ENCODE measurements at places on chromosomes 6 and 20.

DNA sequence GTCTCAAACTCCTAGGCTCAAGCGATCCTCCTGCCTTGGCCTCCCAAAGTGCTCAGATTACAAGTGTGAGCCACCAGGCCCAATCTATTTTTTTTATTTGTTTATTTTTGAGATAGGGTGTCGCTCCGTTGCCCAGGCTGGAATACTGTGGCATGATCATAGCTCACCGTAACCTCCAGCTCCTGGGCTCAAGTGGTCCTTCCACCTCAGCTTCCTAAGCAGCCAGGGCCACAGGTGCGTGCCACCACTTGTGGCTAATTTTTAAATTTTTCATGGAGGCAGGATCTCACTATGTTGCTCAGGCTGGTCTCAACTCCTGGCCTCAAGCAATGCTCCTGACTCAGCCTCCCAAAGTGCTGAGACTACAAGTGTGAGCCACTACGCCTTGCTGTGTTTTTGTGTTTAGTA, 9.8 kb downstream of the KIF3B start:
- DNase-seq = no peak

DNA sequence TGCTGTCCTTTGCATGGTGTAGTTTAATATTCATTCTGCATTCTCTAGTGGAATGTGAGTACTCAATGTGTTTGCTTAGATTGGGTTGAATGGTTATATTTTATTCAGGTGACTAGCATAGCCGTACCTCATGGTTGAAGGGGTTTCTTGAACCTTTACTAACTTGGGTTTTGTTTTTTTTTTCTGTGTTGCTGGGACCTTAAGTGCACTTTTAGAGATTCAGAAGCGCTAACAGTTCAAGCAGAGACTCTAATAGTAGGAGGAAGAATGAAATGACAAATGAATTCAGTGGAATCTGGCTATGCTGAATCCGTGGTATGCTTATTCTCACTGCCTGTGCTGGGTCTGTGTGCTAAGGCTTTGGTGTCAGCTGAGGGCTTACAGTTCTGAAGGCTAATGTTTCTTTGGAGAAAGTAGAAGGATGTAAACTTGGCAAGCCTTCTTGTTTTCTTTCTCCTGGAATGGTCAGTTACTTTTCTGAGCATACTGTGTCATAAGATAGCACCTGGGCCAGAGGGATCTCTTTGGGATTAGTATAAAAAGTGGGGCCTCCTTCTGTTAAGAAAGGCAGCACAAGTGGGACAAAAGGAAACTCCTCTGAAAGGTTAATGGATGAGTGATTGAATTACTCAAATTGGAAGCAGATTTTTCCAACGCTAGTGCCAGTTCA, 28.7 kb downstream of the RNF144B start:
- no peak for DNase-seq

- DNase-seq = peak; percentile 96
Observed at GRCh38 chr6:32175711-32176475, at the start of gene AGPAT1. AGPAT1 (minus strand) TSS chr6:32176084; CDS start chr6:32171496, 4,588 bp downstream.

DNA sequence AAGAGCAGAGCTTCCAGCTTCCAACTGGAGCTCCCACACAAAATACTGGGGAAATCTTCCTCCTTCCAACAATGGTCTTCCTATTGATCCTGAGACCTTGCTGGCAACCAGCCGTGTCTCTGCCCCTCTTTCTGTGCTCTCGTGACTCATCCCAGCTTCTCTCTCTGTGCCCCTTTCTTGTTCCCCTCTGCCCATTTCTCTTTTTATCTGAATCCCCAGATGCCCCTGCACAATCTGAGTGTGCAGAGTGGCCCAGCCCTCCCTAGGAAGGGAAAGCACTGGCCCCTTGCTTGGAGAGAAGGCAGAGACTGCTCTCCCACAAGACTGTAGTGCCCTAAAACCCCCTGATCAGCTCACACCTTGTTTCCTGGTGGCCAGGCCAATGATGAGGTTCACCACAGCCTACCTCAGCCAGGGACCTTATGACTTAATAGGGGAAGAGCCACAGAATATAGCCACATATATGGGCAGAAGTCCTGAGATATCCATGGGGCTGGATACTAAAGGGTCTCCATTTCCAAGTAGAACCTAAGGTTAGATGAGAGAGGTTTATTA, 23.1 kb upstream of the MAS1L start:
- DNase-seq = no peak

GRCh38 chr6:142871910-142872331, 73.1 kb downstream of the HIVEP2 start:
- peak; percentile 69 for DNase-seq

DNA sequence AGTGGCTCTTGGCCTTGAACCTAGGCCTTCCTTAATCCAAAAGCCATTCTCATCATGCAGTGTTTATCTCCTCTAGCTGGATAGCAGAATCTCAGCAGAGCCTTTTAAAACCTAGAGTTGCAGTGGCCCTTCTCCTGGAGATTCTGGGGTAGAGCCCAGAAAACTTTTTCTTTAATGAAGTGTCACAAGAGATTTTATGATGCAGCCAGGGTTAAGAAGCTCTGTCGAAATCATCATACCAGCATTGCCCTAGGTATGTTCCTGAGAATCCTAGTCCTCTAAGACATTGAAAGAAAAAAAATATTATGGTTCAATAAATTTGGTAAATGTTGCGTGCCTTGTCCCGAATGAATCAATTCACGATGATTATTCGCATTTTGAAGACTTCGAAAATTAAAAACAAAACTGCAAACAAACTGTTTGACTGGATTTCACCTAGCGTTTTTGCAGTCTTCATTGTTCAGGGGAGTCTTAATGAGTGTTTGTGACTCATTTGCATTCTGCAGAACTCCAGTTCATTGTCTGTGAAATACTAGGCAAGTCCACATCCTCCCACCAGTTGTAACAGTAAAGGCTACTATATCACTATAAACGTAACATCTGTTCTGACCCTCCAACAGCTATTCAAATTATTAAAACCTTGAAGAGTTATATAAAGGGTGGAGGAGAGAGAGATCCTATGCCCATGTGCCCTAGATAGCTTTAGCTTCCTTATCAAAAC, 198.6 kb downstream of the UST start:
- DNase-seq = no peak

DNA sequence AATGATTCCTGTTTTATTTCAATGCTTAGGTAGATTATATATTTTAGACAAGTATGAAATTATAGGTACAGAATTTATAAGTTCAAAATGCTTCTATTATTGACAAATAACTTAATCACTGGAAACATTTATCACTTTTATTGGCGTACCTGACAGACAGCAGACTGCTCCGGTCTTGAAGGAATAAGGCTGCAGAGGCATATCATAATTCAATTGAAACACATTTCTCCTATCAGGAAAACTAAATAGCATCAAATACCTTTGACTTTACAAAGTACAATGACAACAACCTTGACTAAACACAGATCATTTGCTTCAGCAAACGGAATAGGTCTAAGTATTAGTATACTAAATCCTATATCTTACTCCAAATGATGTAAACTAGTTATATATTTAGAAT, 91.3 kb downstream of the GRIK2 start:
- DNase-seq = no peak

DNA sequence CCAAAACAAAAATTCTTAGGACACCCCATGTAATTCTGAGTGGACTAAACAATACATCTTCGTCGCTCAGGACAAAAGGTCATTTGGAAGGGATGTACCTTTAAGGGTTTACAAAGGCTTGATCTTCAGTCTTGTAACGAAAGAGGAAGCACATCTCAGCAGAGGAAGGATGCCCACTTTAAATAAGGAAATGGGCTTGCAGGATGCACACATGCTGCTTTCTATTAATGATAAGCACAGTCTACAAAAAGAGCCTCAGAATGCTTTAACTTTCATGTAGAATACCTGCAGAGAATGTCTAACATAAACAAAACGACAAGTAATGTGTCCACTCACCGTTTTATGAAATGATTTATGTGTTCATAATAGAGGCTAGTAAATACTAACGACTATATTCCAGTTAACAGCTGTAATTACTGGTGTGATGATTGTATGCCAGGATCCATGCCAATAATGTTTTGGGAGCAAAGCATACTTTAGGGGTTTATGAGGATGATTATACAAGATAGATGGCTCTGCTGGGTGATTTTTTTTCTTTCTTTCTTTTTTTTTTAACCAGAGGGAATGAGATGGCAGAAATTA, 216.9 kb downstream of the GMDS start:
- no peak for DNase-seq

- DNase-seq = no peak
Observed at GRCh38 chr6:149015535-149016525, 269.0 kb downstream of the UST start.

DNA sequence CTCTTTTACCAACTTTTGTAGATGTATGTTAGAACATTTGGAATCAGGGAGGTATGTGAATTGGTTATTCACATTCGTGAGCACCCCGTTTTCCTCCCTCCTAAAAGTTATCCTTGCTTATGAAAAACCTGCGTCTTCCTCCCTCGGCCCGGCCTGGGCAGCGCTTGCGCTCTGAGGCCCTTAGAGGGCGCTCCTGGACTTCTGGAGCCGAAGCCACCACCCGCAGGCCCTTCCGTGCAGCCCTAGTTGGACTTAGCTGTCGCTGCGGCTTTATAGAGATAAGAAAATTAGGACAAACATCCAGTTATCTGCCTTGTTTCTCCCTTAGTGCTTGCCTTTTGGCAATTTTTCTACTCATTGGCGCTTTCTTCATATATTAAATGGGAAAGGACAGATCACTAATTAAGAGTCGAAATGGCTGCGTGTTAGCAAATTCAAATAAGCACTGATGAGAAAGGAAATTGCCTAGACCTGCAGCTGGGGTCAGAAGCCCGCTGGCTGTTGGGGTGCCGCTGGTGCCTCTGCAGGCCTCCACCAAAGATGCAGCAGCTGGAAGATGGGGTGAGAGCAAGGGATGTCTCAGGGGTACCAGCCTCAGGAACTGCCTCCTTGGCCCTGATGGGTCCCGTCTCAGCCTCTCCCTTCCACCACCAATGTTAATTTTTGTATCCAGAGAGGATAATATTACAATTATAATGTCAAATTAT, 5.2 kb downstream of the FNDC1 start:
- DNase-seq = peak; percentile 54

DNA sequence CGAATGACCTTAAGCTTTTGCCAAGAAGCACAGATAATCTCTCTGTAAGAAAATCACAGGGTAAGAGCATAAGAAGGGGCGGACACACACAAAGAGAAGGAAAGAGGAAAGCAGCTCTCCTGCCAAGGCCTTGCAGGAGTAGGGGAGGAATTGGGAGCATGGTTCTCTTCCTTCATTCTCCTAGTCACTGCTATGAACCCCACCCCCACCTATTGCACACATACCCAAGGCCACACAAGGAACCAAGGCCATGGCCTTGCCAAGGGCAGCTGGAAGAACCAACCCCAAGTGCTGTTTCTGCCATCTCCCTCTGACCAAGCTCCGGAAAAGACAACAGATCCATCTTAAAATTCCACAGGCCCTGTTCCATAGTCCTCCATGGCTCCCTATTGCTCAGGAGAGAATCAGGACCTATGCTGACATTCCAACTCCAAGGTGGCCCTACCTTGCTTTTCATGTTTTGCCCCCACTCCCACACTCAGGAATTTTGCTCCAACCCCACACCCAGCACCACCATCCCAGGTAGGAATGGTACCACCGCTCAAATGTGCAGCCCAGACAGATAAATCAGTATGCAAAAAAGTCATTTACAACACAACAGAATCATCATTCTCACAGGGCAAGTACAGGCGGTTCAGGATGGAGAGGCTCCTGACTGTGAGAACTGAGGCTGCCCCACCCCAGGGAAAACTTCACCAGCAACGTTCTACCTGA, 31.3 kb downstream of the TRAM2 start:
- DNase-seq = no peak

- DNase-seq = no peak
Observed at GRCh38 chr6:44133981-44134711, 6.8 kb downstream of the TMEM63B start.

- DNase-seq = no peak
Observed at GRCh38 chr20:36175475-36175995, 21.0 kb downstream of the EPB41L1 start.

DNA sequence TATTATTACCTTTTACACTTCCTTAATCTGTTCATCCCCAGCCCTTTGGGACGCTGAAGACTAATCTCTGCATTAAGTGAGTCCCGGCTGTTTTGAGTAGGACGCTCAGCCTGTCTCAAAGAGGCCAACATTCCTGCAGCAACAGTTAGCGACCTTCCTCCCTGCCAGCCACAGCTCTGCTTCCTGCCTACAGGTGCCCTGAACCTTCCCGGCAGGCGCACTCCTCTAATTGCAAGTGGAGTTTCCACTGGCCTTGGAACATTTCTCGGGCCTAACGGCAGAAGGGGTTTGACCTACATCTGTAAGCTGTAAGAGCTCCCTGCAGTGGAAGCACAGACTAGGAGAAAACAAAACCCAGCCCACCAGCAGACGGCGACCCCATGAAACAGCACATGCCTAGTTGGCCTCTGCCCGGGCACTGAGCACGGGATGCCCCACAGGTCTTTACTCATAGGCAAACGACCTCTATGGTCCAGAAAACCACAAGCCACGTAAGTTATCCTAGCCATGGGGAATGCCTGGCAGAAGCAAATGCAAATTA, 137.9 kb downstream of the DTNBP1 start:
- DNase-seq = no peak

GRCh38 chr6:77025736-77026223, 437.5 kb downstream of the HTR1B start:
- DNase-seq = no peak

DNA sequence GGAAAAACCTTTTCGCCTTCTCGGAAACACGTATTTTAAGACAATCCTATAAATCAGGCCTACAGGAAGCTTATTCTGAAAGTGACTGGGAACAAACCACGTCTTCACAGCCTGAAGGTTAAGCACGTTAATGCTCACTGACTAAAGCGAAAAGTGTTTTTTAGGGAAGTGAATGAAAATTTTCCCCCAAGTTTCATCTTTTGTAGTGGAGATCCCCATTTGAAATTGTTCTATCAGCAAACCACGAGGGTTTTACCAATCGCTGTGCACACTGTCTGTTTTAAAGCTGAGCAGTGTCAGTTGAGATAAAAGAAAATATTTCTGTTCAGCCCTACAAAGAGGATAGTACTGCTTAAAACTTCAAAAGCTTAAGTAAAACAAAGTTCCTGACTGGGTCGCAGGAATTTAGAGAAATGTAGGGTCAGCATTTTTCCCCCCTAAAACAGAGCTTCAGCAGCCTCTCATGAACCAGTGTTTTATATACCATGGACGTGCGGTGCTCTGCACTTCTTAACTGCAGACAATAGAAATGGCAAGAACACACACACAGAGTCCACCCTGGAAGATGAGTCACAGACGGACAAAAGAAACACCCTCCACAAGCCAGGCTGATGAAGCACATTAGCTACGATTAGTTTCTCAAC, 34.9 kb downstream of the SLC22A23 start:
- no peak for DNase-seq
